Activated CD4-positive, alpha-beta T cell treated with anti-CD3 and anti-CD28 coated beads, Interleukin-2, amount 10 ng/mL, durations not matched to agents 24 days and 14 days (primary cell): ENCODE measurements at places on chromosomes 12 and 14. TPM values are rescaled to one million over a fixed set of nuclear protein-coding genes. Genes with fewer than 3 reads are reported as not detected.

NPC2 gene
- 12.3 and 15.5 TPM in 2 replicates for total RNA-seq

- no peaks in the 10 kb centered on the region for H3K36me3 ChIP-seq
- no peaks in the 10 kb centered on the region for H3K27me3 ChIP-seq
- peaks cover 23% of the 10 kb centered on the region for H3K4me1 ChIP-seq
These were observed 8.0 kb upstream of the RTRAF start for GRCh38 chr14:51981218-51981854.

MDGA2 gene
- total RNA-seq: not detected in 2 replicates

PPP2R5E gene
- total RNA-seq: 45.1 and 45.7 TPM in 2 replicates

DNA sequence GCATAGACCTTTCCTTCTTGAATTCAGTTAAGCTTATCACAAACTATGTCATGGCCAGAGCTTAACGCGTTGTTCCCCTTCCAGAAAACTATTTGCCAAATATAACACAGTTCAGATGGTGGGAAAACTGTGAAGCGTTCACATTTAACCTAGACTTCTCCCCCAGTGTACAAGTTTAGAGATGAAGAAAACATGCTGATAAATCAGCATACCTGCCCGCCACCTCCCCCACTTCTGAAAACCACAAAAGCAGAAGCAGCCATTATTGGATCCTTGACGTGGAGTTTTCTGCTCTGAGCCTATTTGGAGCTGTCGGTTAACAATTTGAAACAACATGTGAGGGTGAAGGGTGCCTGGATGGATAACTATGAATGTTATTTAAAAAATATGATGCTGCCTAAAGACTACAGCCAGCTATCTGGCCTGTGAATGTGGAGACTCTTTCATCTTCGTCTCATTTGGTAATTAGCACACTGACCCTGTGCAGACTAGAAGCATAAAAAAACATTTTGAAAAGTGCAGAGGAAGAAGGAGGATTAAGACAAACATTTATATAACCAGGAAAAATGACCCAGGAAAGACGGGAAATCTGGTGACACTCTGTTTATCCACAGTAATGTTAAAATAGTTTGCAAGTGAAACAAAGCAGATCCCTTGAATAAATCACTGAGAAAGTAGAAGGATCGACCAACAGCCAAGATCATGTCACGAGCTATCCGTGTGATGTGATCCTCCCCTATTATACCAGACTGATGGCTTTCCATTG is 408.2 kb downstream of the AEBP2 start:
- no peaks in the 10 kb centered on the region for H3K4me1 ChIP-seq
- no peaks in the 10 kb centered on the region for H3K27me3 ChIP-seq
- H3K4me3 ChIP-seq: no peak overlapping the region
- no peak for DNase-seq
- peak overlapping the region; percentile 14 for H3K27ac ChIP-seq
- H3K36me3 ChIP-seq: no peaks in the 10 kb centered on the region

C12orf57 gene
- 168 and 174 TPM in 2 replicates for total RNA-seq

GPR132 gene
- total RNA-seq: 25.8 and 31.5 TPM in 2 replicates

DPPA3 gene
- total RNA-seq: not detected in 2 replicates

TMPRSS12 gene
- not detected in 2 replicates for total RNA-seq

AREL1 gene
- total RNA-seq: 43.5 and 45.5 TPM in 2 replicates

- H3K4me3 ChIP-seq: no peak overlapping the region
- no peaks in the 10 kb centered on the region for H3K4me1 ChIP-seq
- no peak for DNase-seq
These were observed 670.9 kb downstream of the DIO2 start for GRCh38 chr14:79540394-79540793.

- H3K36me3 ChIP-seq: no peaks in the 10 kb centered on the region
- H3K4me1 ChIP-seq: no peaks in the 10 kb centered on the region
- no peaks in the 10 kb centered on the region for H3K27me3 ChIP-seq
- DNase-seq: no peak
- H3K4me3 ChIP-seq: no peak overlapping the region
These were observed 543.1 kb downstream of the LRFN5 start for GRCh38 chr14:42149609-42150261.

GRCh38 chr14:74014299-74014698 is 4.8 kb downstream of the ENTPD5 start:
- DNase-seq: no peak
- no peak overlapping the region for H3K27ac ChIP-seq
- no peaks in the 10 kb centered on the region for H3K27me3 ChIP-seq

LRP1-AS gene
- total RNA-seq: not detected in 2 replicates

- H3K4me3 ChIP-seq: no peak overlapping the region
- H3K36me3 ChIP-seq: peaks cover 68% of the 10 kb centered on the region
- peak; percentile 88 for DNase-seq
- peak overlapping the region; percentile 70 for H3K27ac ChIP-seq
These were observed 4.6 kb downstream of the AP1G2 start for GRCh38 chr14:23562822-23563472.

GRCh38 chr12:122849352-122850047 is 14.2 kb downstream of the HIP1R start:
- no peaks in the 10 kb centered on the region for H3K4me1 ChIP-seq
- H3K36me3 ChIP-seq: no peaks in the 10 kb centered on the region
- DNase-seq: no peak
- H3K27me3 ChIP-seq: no peaks in the 10 kb centered on the region
- no peak overlapping the region for H3K4me3 ChIP-seq

GRCh38 chr12:72586456-72586855 is 314.3 kb downstream of the TRHDE start:
- no peak overlapping the region for H3K27ac ChIP-seq
- no peak for DNase-seq
- H3K4me3 ChIP-seq: no peak overlapping the region
- H3K36me3 ChIP-seq: no peaks in the 10 kb centered on the region
- H3K4me1 ChIP-seq: no peaks in the 10 kb centered on the region

TDP1 gene
- total RNA-seq: 75.6 and 77.8 TPM in 2 replicates

GRCh38 chr14:39268393-39268792 is 34.7 kb downstream of the MIA2 start:
- H3K4me3 ChIP-seq: peak overlapping the region; percentile 82
- H3K27ac ChIP-seq: peak overlapping the region; percentile 81
- DNase-seq: peak; percentile 67
- H3K27me3 ChIP-seq: no peaks in the 10 kb centered on the region
- peaks cover 17% of the 10 kb centered on the region for H3K36me3 ChIP-seq

DNA sequence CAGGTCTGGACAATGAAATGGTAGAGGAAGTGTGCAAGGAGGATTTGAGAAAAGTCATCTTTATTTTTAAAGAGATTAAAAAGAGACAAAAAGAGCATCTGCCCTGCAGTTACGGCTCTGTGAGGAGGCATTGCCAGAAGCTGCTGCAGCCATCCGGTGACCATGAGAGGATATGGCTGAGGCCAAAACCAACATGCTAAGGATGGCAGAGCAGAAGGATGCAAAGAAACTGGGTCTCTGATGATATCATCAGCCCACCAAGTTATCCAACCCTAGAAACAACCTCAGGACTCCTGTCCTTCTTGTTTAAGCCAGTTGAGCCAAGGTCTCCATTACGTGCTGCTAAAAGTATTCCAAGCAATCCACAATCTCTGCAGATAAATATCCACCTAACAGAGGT is 48.0 kb upstream of the CCND2 start:
- peaks cover 13% of the 10 kb centered on the region for H3K4me1 ChIP-seq
- H3K36me3 ChIP-seq: no peaks in the 10 kb centered on the region
- no peak for DNase-seq
- no peak overlapping the region for H3K27ac ChIP-seq

LGALS3 gene
- 11.1 and 12.2 TPM in 2 replicates for total RNA-seq

GRCh38 chr14:76984787-76985375 is 43.6 kb downstream of the IRF2BPL start:
- DNase-seq: no peak
- H3K36me3 ChIP-seq: peaks cover 2% of the 10 kb centered on the region
- no peak overlapping the region for H3K4me3 ChIP-seq
- H3K27ac ChIP-seq: no peak overlapping the region

PRICKLE1 gene
- 0.28 TPM in 1 of 2 replicates, not detected in the other for total RNA-seq

GRCh38 chr12:49642370-49642802 is 19.0 kb downstream of the PRPF40B start:
- no peak for DNase-seq
- H3K4me3 ChIP-seq: no peak overlapping the region
- H3K27me3 ChIP-seq: no peaks in the 10 kb centered on the region
- no peak overlapping the region for H3K27ac ChIP-seq
- H3K4me1 ChIP-seq: peaks cover 14% of the 10 kb centered on the region

DNA sequence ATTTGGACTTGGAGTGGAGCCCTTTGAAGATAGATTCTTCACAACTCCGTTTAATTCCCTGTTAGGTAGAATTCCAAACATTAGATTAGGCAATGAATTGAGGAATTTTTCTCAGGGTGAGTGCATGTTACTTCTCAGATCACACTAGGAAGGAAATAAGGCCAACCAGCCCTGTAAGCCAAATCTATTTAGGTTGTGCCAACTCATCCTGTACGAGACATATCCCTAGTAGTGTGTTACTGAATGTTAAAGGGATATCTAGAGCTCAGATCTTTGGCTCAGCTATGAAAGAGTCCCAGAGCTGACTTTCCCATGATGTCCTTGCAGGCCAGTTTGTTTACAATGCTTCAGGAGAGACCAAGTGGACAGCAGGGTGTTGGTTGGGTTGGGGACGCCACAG is 45.6 kb downstream of the GPHB5 start:
- H3K27ac ChIP-seq: no peak overlapping the region
- no peaks in the 10 kb centered on the region for H3K4me1 ChIP-seq
- no peak for DNase-seq
- H3K27me3 ChIP-seq: peaks cover 5% of the 10 kb centered on the region

GRCh38 chr12:70876952-70877351 is 43.6 kb downstream of the PTPRR start:
- no peak overlapping the region for H3K4me3 ChIP-seq
- no peak overlapping the region for H3K27ac ChIP-seq
- H3K36me3 ChIP-seq: no peaks in the 10 kb centered on the region
- DNase-seq: no peak
- H3K4me1 ChIP-seq: no peaks in the 10 kb centered on the region

DNA sequence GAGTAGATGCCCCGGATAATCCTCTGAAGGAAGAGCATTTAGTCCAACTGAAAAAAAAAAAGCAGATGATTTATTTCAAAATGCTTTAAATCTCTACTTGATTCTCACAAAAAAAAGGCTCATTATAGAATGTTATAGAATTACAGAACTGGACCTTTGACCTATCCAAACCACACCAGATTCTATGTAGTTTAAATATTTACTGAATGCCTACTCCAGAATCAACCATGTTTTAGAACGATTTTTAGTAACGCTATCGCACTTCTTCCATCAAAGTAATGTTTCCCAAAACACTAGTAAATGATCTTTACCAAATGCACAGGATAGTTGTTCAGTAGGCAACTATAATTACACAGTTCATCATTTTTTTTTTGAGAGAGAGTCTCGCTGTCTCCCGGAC is 2.6 kb downstream of the RPS29 start:
- DNase-seq: no peak
- peaks cover 3% of the 10 kb centered on the region for H3K27me3 ChIP-seq
- H3K36me3 ChIP-seq: peaks cover 62% of the 10 kb centered on the region
- H3K4me3 ChIP-seq: peak overlapping the region; percentile 89

DEPDC4 gene
- total RNA-seq: 1.3 and 2.9 TPM in 2 replicates

DNA sequence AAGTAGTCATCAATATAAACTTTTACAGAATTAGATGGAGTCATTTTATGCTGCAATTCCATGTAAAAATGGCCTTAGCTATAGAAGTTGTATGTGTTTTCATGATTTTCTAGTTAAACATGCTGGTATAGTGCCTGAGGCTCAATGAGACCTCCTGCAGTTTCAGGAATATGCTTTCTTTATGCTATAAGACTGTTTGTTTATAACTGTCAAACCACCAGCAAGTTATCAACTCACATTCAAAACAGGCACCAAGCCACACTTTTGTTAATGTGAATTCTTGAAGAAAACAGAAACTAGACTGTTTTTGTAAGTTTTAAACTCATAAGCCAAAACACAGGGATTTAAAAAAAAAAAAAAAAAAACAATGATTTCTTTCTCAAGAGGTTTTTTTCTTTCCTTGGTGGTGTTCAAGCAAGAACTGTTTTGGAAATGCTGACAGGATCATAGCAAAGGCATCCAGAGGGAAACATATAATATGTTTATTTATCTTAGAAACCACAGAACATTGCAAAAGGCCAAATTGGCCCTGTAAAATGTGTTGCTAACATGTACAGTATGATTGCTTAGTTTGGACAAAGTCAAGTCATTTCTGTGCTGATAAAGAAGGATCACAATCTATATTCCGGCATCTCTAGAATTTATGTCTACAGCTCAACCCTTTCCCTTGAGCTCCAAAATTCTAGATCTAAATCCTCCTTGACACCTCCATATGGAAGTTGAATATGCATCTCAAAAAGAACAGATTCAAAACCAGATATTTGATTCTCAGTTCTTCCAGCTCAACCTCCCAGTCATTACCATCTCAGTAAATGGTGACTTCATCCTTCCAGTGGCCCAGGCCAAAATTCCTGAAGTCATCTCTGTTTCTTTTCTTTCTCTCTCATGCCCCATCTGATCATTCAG is 29.0 kb upstream of the LUM start:
- no peak for DNase-seq
- no peak overlapping the region for H3K27ac ChIP-seq
- no peak overlapping the region for H3K4me3 ChIP-seq
- no peaks in the 10 kb centered on the region for H3K4me1 ChIP-seq
- H3K36me3 ChIP-seq: no peaks in the 10 kb centered on the region
- no peaks in the 10 kb centered on the region for H3K27me3 ChIP-seq

DNA sequence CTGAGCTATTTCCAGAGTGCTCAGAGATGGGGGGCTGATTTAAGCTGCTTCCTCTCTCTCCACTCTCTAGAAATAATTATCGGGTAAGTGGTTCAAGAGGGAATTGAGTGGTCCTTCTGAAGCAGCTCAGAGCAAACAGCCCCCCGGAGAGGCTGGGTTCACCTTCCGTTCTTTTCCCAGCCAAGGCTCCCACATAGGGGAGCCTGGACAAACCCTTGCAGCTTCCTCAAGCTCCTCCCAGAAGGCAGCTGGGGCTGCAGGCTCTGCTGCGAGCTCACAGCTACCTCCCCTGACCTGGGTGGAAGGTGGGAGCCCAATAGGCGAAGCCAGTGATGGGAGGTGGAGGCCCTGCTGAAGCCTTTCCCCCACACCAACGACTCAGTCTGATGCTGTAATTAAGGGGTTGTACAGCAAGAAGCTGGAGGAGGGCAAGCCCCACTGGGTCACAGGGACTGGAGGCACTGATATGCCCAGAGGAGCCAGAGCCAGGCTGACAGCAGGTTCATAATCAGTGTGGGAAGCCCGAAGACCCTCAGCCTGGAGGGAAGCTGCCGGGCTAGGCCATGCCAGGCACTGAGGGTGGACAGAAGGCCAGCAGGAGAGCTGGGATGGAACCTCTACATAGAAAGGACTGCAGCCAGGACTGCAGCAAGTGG is 52.4 kb downstream of the ARL6IP4 start:
- peaks cover 17% of the 10 kb centered on the region for H3K4me1 ChIP-seq
- H3K36me3 ChIP-seq: peaks cover 10% of the 10 kb centered on the region
- DNase-seq: no peak
- no peak overlapping the region for H3K27ac ChIP-seq
- no peaks in the 10 kb centered on the region for H3K27me3 ChIP-seq

DNA sequence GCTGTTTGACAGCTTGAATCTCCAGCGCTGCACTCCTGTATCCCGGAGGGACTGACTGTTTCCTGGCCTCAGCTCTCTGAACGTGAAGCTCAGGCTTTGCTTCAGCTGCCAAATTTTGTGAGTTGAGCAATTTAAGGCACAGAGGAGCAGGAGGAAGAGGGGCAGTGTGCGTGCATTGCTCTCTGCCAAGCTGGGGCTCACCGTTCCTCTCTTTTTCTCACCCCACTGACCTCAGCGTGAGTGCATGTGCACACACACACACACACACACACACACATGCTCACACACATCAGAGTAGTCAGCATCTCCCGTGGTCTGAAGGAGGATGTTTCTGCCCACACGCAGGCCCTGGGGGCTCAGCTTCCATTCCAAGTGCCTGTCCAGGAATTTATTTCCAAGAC is 27.8 kb upstream of the BDKRB2 start:
- H3K27ac ChIP-seq: no peak overlapping the region
- H3K4me1 ChIP-seq: no peaks in the 10 kb centered on the region
- DNase-seq: no peak
- no peaks in the 10 kb centered on the region for H3K27me3 ChIP-seq
- no peaks in the 10 kb centered on the region for H3K36me3 ChIP-seq

RPGRIP1 gene
- total RNA-seq: not detected in 2 replicates
